Lung (tissue), 17 donors: ENCODE measurements at places on chromosomes 1 and 21. TPM values are rescaled to one million over a fixed set of nuclear protein-coding genes. Genes with fewer than 3 reads are reported as not detected.

DNA sequence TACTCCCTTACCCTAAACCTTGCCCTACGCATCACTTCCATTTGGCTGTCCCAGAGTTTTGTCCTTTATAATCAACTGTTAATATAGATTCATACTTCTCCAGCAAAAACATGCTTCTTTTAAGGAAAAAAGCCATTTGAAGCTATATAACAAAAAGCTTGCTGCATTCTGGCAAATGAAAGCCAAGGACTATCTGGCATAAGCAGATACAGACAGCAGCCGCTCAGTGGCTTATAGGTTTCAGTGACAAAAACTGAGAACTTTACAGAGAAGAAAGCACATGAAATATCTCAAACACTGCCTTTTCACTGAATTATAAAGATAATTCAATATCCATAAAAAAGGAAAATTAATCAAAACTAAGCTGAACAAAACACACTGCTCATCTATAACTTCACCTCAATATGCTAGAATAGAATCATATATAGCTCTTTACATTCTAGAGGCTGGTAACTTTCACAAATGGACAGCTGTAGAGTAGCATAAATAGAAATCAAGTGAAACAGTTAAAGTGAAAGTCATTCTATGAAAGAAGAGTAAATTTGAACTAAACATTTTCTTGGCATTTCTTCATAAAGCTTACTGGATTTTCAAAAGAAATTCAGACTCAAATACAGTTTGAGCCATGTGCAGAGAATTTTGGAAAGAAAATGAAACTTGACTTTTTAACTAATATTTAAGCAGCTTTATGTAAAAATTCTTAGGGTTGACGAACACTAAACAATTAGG is 19.6 kb downstream of the CDC42BPA start:
- no peaks in the 10 kb centered on the region for H3K36me3 ChIP-seq
- no peak overlapping the region for H3K27ac ChIP-seq
- DNase-seq = peak; percentile 16
- H3K27me3 ChIP-seq = no peaks in the 10 kb centered on the region
- H3K4me3 ChIP-seq = no peak overlapping the region
- H3K4me1 ChIP-seq = no peaks in the 10 kb centered on the region

DNA sequence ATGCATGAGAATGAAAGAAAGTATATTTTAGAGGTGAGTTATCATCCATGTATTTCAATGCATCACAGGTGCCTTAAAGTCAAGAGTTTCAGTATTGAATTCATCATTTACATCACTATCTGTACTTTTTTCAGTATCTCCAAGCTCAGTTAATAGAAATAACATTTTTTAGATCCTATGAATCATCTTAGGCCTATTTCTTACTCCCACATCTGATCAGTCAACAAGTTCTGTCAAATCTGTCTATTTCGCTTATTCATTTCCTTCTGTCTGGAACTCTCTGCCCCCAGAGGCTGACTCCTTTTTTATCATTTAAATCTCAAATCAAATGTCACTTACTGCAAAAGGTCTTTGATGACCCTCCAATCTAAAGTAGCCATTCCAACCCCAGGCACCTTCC is 295.2 kb downstream of the LRRC7 start:
- H3K4me1 ChIP-seq = no peaks in the 10 kb centered on the region
- H3K4me3 ChIP-seq = no peak overlapping the region
- no peak overlapping the region for H3K27ac ChIP-seq
- no peak for DNase-seq
- H3K27me3 ChIP-seq = no peaks in the 10 kb centered on the region

DNA sequence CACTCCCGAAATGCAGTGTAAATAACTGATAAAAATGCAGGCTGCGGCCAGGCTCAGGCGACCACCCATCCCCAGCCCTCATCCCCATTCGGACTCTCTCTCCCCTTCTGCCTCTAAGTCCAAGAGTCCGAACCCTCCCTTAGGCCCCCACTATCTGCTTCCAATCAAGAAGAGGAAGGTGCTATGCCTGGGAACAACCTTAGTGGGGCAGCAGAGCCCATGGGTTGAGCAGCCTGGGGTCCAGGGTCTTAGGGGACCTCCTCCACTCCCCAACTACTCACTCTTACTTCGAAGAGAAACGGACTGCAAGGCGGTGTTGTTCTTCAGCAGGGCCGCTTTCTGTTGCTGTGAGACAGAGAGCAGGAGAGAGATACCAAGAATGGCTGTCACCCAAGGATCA is 12.2 kb downstream of the ARHGEF2 start:
- H3K27me3 ChIP-seq = no peaks in the 10 kb centered on the region
- H3K27ac ChIP-seq = peak overlapping the region; percentile 85
- H3K36me3 ChIP-seq = peaks cover 62% of the 10 kb centered on the region
- no peak for DNase-seq
- peaks cover 15% of the 10 kb centered on the region for H3K4me1 ChIP-seq

Gene LINGO4
- total RNA-seq = 0.40 TPM

Gene NTNG1
- 26.7 TPM for total RNA-seq

GRCh38 chr1:46606255-46606965 is 2.3 kb upstream of the MKNK1 start:
- H3K4me1 ChIP-seq = peaks cover 6% of the 10 kb centered on the region
- H3K27ac ChIP-seq = no peak overlapping the region
- no peak for DNase-seq
- H3K4me3 ChIP-seq = no peak overlapping the region
- no peaks in the 10 kb centered on the region for H3K27me3 ChIP-seq

GRCh38 chr1:168281603-168282325 is 1.1 kb downstream of the TBX19 start:
- DNase-seq = peak; percentile 22
- H3K4me3 ChIP-seq = no peak overlapping the region
- peaks cover 3% of the 10 kb centered on the region for H3K4me1 ChIP-seq

DNA sequence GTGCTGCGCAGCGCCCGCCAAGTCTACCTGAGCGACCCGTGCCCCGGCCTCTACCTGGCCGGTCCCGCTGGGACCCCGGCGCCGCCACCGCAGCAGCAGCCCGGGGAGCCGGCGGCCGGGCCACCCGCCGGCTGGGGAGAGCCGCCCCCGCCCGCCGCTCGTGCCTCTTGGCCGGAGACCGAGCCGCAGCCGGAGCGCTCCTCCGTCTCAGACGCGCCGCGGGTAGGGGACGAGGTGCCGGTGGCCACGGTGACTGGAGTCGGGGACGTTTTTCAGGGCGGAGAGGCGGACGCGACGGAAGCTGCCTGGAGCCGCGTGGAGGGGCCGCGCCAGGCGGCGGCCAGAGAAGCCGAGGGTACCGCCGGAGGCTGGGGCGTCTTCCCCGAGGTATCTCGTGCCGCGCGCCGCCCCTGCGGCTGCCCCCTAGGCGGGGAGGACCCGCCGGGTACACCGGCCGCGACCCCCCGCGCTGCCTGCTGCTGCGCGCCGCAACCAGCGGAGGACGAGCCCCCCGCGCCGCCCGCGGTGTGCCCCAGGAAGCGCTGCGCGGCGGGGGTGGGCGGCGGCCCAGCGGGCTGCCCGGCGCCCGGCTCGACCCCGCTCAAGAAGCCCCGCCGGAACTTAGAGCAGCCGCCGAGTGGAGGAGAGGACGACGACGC is 646 bp downstream of the IER5 start:
- H3K4me1 ChIP-seq = peaks cover 3% of the 10 kb centered on the region
- peak overlapping the region; percentile 94 for H3K27ac ChIP-seq

GRCh38 chr1:246988316-246988715 is 19.5 kb downstream of the ZNF695 start:
- no peaks in the 10 kb centered on the region for H3K36me3 ChIP-seq
- DNase-seq = no peak
- no peaks in the 10 kb centered on the region for H3K4me1 ChIP-seq

Gene FAM167B
- 2.6 TPM for total RNA-seq

GRCh38 chr1:163248064-163248463 is 45.3 kb upstream of the RGS5 start:
- H3K27ac ChIP-seq = no peak overlapping the region
- no peak overlapping the region for H3K4me3 ChIP-seq
